Fibroblast of skin of right quadriceps (primary cell): ENCODE measurements at places on chromosomes 2 and 18.

GRCh38 chr18:74040459-74041332 is 106.9 kb downstream of the FBXO15 start:
- no peak for DNase-seq

DNA sequence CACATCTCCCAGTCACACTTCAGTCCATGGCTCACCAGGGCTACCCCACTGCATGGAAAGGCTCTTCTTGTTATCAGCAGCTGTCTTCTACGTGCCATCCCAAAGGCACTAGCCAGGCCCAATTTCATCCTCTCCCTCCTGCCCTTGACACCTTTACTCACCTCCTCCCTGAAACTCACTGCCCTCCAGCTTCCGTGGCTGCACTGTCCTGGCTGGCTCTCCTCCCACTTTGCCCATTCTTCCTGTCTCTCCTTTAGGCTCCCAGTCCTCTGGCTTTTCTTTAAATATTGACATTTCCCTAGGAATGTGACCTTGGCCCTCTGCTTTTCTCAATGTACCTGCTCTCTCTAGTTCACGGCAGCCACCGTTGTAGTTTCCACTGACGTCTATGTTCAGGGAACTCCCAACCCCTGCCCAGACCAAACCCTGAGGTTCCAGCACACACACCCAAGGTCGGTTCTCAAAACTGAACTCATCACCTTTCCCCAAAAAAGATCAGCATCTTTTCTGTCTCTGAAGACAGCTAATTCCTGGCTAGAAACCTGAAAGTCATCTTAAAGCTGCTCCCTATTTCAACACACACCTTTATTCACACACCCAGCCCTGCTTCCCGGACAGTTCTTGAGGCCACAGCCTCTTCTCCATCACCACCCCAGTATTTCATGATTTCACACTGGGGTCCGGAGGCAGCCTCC is 36.7 kb downstream of the WDFY1 start:
- no peak for DNase-seq

GRCh38 chr2:19758658-19759057 is 143.1 kb downstream of the TTC32 start:
- DNase-seq, result no peak

DNA sequence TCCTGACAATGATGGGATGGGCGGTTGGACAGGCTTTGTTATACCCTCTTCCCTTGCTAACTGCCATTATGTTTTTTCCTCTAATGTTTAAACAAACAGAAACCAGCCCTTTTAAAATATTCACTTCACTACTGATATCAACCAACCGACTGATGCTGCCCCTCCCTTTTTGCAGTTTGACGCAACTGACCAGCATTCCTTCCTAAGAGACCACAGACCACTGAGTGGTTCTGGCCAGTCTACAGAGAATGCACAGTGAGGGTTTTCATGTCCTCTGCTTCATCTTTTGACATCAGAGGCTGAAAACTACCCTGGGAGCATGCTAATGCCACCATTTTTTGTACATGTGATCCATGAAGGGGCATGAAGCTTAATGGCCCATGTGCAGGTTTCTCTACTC is 85.3 kb downstream of the CYP26B1 start:
- no peak for DNase-seq

DNA sequence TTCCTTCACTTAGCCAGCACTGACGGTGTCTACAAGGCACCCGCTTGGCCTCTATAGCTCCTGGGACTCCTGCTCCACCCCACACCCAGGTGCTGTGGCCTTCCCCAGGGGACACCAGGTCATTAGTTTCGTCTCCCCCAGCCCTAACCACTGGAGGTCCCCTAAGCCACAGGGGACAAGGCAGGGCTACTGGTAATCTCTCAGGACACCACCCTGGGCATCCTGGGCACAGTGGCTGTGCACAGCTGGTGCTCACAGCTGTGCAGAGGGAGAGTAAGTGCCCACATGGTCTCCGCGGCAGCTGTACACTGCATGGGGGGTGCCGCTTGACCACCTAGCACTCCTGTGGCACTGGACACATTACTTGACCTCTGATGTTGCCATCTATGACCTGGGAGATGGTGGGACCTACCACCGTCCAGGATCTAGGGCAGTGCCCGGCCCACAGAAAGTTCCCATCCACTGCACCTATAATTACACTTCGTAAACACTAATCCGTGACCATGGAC is 134.0 kb downstream of the HDAC4 start:
- no peak for DNase-seq

GRCh38 chr2:1945819-1946218 is 201.5 kb upstream of the PXDN start:
- DNase-seq, result no peak

- DNase-seq, result no peak
Measured at GRCh38 chr2:203886661-203887151, 19.1 kb downstream of the CTLA4 start.

DNA sequence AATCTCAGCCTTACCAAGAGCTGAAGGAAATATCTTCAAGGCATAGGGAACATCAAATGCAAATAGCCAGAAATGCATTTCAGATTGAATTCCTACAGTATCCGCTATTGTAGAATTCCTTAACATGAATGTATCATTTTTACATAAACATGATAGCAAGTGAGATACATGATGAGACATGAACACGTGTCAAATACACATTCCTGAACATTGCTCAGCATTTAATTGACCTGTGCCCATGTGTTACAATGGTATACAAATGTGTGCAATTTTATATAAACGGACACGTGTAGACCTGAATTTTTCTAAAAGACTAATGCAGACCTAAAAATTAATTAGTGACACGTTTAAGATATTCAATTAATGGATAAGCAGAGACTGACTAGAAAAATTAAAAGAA is 133.0 kb upstream of the TLK1 start:
- DNase-seq, result no peak

DNA sequence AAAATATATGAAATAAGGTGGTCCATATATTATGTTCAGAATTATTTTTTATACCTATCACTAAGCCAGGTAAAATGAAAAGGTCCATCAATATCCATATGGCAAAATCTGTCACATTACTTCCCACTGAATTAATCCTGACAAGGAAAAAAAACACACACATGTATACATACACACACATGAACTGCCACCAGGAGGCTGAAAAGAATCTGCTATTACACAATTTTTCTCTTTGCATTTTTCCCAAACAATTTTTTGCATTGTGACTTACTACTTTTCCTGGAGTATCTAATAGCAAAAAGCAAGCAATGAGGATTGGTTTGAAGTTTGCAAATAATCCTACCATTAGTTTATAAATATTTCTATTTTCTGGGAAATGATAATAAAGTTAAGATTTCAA is 128.2 kb upstream of the CD226 start:
- no peak for DNase-seq
